GM12865 (cell line): ENCODE measurements at places on chromosomes 4 and X.

- DNase-seq: peak; percentile 25
Observed at GRCh38 chrX:118847676-118848075, 24.1 kb downstream of the ZCCHC12 start.

- peak; percentile 73 for DNase-seq
Observed at GRCh38 chr4:76147454-76148141, 599 bp downstream of the NUP54 start.

DNA sequence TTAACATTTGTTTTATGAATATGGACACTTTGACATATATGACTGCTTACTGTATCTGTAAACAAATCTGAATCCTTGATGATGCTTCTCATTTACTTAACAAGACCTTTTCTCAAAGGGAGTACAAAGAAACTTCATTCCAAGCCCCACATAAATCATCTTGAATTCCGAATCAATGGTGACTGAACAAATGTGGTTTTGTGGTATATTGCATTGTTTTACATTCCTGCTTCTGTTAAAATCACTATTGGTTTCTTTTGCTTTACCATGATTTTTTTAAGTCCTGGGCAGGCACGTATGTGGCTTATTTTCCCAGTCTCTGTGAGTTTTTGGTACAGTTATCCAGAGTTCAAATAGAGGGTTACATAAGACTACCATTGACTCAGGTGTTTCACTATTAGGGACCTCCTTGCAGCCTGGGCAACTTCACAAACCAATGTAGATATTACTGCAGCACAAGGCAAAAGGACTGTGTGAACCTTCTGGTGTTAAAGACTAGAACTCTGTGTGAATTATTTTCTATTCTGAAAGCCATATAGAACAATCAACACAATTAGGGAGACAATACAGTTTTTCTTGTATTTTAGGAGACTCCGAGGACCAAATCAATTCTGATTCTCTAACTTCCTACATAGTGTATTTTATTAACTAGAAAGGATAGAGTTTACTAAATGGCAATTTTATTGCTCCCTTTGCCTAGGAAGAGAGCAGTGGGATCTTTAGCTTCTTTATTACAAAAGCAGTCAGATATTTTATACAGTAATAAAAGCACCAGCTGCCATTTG lies 196.4 kb downstream of the GALNTL6 start:
- DNase-seq: no peak

DNA sequence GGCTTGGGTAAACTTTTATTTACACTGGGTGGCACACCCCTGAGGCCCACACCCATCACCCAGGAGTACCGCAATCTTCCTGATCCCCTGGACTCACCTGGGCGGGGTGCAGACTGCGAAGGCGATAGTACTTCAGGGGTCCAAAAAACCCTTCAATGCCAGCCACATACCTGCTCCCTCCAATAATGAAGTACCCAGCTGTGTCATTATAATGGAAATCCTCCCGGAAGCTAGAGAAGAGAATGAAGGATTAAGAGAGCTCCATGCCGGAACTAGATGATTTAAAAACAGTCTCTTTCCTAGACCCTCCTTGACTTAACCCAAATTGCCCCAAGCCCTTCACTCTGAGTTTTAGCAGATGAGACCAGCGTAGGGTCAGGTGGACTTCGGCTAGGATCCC lies 40.9 kb downstream of the SEL1L3 start:
- DNase-seq: no peak

- DNase-seq: peak; percentile 76
Observed at GRCh38 chrX:2516623-2517022, 15.8 kb upstream of the DHRSX start.

DNA sequence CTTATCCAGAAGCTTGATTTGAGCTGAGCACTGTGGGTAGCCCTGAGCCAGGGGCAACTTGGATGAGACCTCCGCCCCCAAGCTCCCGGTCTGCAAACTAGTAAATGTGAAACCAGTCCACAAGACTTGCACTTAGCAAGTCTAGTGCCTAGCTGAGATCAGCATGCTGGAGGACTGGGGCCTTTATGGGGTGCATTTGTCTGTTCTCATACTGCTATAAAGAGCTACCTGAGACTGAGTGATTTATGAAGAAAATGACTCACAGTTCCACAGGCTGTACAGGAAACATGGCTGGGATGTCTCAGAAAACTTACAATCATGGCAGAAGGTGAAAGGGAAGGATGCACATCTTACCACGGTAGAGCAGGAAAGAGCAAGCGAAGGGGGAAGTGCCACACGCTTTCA lies 42.1 kb upstream of the HOPX start:
- DNase-seq: peak; percentile 16

GRCh38 chr4:123198706-123199105 lies 197.9 kb upstream of the SPRY1 start:
- DNase-seq: no peak

GRCh38 chr4:2860391-2861348 lies 17.0 kb downstream of the ADD1 start:
- no peak for DNase-seq

DNA sequence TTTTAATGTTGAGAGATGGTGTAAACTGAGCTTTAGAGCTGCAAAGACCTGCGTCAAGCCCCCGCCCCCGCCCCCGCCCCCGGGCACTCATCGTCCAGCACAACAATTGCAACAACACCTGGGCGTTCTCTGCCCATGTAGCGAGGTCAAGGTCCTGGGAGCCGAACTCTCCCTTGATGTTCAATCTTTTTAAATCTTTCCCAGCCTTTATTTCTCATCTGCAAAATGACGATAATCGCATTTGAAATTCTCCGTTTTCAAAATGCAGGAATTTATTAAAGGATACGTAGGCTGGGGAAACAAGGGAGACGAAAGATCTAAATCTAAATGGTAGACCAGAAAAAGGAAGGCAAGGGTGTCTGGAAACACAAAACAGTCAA lies 648 bp upstream of the MSMO1 start:
- DNase-seq: peak; percentile 41

GRCh38 chr4:18935659-18936345 lies 914.2 kb upstream of the LCORL start:
- no peak for DNase-seq

- peak; percentile 52 for DNase-seq
Observed at GRCh38 chrX:49915361-49916222, 6.8 kb upstream of the CLCN5 start.

DNA sequence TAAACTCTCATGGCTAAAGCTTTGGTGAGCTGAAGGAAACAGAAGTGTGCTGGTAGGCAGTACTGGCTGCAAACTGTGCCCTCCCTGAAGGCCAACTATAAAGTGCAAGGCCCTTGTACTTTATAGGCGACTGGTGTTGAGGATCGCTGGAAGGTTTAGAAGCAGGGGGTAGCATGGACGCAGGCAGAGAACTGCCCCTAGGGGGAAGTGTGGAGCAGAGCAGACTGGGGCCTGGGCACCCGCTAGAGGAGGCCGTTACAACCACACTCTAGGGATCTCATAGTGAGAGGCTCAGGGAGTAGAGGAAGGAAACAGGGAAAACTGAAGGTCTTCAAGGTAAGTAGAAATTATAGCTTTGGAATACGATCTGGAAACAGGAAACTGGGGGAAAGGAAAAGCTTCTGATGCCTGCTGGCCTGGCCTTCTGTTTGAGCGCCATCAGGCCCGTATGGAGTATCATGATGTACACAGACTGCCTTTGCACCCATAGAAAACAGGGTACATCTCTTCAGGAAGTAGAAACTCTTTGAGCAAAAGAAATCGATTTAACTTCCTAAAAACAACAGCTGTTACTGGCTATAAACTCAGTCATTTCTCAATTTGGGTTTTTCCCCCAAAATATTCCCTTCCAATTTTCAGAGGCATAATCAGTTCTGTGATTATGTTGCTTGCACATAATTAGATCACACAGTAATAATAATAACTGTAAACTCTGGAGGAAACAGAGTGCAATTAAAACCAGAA lies 23.9 kb upstream of the TMSB4X start:
- DNase-seq: peak; percentile 90

GRCh38 chr4:7295197-7295910 lies 103.0 kb downstream of the SORCS2 start:
- no peak for DNase-seq

DNA sequence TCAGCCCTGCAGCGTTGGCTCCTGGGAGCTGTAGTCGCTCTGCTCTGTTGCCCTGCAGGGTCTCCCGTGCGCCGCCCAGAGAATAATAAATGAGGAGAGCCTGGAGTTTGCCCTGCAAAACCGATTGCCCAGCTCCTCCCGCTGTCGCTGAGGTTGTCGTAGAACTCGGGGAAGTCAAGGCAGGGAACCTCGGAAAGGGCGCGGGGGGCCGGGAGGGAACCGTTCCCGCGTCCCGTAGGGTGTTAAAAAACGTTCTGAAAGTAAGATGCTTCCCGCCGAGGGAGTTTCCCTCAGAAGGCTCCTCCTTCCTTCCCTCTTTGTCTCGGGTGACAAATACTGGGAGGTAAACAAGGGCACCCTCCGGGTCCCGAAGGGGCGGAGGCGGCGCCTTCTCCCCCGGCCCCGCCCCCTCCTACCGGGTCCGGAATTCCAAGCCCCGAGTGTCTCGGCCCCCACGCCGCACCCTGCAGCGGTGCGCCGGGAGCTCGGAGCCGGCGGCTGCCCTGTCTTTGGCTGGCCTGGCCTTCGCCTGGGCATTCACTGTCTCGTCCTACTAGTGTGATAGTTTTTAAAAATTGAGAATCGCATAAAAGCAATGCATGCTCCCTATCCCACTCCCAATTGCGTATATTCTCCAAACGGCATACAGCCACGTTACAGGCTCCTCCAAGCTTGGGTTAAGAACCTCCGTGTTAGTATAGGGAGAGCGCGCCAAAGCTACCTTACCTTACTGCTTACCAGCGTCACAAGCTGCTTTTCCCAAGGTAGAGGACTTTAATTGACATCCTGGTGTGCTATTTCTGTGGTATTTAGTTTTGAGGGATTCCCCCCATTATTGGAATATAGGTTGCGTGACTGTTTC lies 964 bp upstream of the HMGB2 start:
- DNase-seq: peak; percentile 88

DNA sequence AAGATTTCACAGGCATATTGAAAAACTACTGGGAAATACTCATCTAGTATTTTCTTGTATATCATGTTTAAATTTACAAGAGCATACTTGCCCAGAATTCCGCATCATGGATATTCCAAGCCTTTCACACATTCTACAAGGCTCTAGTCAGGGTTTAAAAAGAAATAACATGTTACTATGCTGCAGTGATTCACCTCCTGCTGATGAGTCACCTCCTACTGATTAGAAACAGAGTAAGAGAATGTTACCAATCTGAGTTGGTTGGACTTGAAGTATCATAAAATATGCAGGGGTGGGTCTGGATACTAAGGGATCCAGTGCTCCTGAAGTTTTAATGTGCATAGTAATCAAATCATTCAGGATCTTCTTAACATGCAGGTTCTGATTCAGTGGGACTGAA lies 192.0 kb upstream of the ANK2 start:
- DNase-seq: no peak

- no peak for DNase-seq
Observed at GRCh38 chrX:47182106-47182700, 11.4 kb upstream of the UBA1 start.

- DNase-seq: no peak
Observed at GRCh38 chr4:1370321-1371124, 23.5 kb downstream of the UVSSA start.

DNA sequence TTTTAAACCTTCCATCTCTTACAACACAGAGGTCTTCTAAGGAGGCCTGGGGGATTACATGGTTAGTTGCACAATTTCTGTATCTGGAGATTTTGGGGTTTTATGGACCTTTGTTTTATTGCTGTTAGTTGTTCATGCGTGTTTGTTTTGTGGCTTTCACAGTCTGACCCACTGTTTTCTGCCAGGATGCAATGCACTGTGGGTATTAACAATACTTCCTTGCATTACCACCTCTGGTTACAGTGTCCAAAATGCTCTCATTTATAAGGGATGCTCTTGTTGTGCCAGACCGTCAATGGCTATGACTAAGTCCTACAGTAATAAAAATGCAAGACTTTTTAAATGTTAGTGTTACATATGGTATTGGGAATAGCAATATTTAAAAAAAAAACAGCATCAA lies 730.2 kb downstream of the KCTD8 start:
- no peak for DNase-seq

GRCh38 chr4:15110120-15110571 lies 107.9 kb downstream of the CPEB2 start:
- no peak for DNase-seq

GRCh38 chrX:110192516-110192915 lies 125.4 kb downstream of the AMMECR1 start:
- DNase-seq: no peak

- no peak for DNase-seq
Observed at GRCh38 chrX:141405853-141406492, 163.7 kb upstream of the SPANXC start.

- DNase-seq: no peak
Observed at GRCh38 chr4:6340446-6341015, 70.9 kb downstream of the WFS1 start.

- no peak for DNase-seq
Observed at GRCh38 chr4:114349543-114350175, 248.9 kb upstream of the UGT8 start.

DNA sequence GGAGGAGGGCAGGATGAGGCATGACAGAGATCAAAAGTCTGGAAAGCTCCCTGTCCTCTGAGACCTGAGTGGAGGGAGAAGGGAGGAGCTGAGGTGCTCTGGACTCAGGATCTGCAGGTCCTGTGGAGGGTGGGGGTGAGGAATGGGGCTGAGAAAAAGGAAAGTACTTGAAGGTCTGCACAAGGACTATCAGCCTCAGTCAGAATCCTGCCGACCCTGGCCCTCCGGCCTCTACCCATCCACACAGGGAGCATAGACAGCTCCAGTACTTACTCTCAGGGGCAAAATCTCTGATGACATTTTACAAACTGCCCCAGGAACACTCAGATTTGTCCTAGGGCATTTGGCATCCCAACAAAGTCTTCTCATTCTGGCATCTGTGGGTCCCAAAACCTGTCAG lies 991 bp upstream of the ITIH6 start:
- DNase-seq: no peak

DNA sequence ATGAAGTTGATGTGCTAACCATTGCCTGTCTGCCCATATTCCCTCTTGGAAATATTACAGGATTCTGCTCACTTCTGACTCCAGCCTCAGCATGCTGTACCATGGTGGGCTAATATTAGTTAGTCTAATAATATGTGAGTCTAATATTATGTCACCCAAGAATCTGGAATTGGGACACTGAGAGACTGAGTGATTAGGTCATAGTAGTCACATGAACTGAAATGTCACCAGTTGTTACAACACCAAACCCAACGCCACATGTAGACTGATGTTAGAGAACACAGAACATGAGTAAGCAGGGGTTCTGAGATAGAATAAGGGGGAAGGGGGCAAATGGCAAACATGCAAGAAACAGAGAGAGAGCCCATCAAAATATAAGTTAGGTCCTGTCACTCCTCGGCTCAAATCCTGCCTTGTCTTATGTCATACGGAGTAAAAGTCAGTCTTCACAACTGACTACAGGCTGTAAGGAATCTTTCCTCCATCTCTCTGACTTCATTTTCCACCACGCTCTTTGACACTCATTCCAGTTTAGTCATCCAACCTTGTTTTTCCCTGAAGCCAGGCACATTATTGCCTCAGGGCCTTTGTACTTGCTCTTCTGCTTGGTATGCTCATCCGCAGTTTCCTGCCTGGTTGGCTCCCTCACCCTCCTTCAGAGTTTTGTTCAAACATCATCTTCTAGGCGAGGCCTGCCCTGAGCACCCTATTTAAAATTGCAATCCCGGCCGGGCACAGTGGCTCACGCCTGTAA lies 9.6 kb upstream of the SLAIN2 start:
- DNase-seq: no peak

GRCh38 chr4:86271057-86271456 lies 88.8 kb downstream of the MAPK10 start:
- DNase-seq: no peak
